ENCODE measurements at places on chromosomes 4 and X. TPM values are rescaled to one million over a fixed set of nuclear protein-coding genes. Genes with fewer than 3 reads are reported as not detected.

- no peaks in the 10 kb centered on the region for H3K4me1 ChIP-seq
- no peaks in the 10 kb centered on the region for H3K36me3 ChIP-seq
- DNase-seq = no peak
- no peak overlapping the region for H3K27ac ChIP-seq
Observed at GRCh38 chrX:138742217-138742616, 30.7 kb upstream of the FGF13 start.

DNA sequence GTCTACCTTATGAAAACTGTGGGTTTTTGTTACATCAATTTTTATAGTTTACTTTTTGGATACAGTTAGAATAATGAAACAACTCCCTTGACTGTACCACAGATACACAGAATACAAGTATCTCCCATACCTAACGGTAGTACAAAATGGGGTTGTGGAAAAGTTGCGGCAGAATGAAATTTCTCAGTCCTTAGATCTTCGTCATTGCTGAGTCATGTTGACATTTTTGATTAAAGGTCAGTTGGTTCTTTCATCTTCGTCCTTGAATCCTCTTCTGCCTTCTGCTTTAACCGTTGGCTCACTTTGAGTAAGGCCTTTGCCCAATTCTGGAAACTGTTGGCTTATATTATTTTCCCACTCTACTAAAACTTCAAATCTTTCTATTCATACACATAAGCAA is 75.6 kb downstream of the TRIML1 start:
- no peak overlapping the region for H3K27ac ChIP-seq
- no peaks in the 10 kb centered on the region for H3K36me3 ChIP-seq
- DNase-seq = no peak
- no peaks in the 10 kb centered on the region for H3K4me1 ChIP-seq
- H3K4me3 ChIP-seq = no peak overlapping the region
- H3K27me3 ChIP-seq = no peaks in the 10 kb centered on the region

DNA sequence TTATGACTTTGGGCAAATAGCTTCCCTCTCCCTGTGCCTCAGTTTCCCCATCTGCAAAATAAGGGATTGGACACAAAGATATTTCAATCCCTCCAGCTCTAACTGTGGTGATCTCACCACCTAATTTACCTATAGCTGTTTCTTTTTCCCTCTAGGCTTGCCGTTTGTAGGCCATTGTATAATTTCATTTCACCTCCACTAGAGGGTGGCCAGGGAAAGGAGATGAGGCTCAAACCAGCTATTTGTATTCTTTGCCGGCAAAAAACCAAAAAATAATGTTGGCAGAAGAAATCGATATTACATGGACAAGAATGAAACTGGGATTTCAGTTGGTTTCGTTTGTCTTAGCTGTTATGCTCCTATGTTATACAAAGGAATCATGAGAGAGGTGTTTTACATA is 36.1 kb upstream of the DOCK11 start:
- DNase-seq = peak; percentile 34
- no peaks in the 10 kb centered on the region for H3K27me3 ChIP-seq
- H3K27ac ChIP-seq = no peak overlapping the region
- no peak overlapping the region for H3K4me3 ChIP-seq

Gene FAM184B
- total RNA-seq = not detected

DNA sequence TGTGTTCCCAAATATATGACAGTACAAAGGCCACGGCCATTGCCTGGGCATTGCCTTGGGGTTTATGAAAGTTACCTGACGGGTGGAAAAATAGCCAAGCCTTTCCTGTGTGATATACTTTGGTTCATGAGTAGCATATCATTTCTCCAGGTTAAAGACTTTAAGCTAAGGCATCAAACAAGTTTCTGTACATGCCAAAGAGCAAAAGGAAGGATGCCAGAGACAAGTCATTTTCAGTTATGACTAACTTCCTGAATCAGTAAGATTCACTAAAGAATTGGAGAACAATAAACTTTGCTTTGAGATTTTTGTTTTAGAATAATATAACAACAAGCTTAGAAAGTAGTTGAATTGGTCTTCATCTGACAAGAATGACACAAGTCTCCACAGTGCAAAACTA is 9.7 kb upstream of the GUF1 start:
- DNase-seq = no peak
- no peak overlapping the region for H3K4me3 ChIP-seq
- no peaks in the 10 kb centered on the region for H3K27me3 ChIP-seq
- no peaks in the 10 kb centered on the region for H3K36me3 ChIP-seq
- H3K27ac ChIP-seq = no peak overlapping the region
- no peaks in the 10 kb centered on the region for H3K4me1 ChIP-seq

DNA sequence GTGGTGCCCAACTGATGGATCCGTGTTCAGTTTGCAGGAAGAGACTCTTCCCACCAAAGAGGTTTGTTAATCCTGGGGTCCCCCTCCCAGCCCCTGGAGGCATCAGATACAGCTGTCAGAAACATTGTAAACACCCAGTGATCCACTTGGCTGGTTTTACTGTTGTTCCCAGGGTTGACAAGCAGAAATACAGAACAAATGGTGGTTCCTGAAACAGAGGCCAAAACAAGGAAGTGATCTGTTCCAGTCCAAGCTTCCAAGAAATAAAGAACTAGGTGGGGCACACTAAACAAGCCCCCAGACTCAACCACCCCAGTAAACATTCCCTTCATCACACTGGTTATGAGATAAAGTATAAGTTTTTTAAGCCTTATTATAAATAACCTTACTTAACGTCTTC is 1.4 kb downstream of the TMLHE start:
- H3K27ac ChIP-seq = peak overlapping the region; percentile 96
- no peaks in the 10 kb centered on the region for H3K36me3 ChIP-seq
- peak overlapping the region; percentile 83 for H3K4me3 ChIP-seq
- no peaks in the 10 kb centered on the region for H3K27me3 ChIP-seq

- H3K4me1 ChIP-seq = no peaks in the 10 kb centered on the region
- H3K4me3 ChIP-seq = no peak overlapping the region
- no peak overlapping the region for H3K27ac ChIP-seq
- no peaks in the 10 kb centered on the region for H3K36me3 ChIP-seq
Observed at GRCh38 chr4:109232681-109233080, 69.8 kb downstream of the COL25A1 start.

- H3K27me3 ChIP-seq = no peaks in the 10 kb centered on the region
- H3K4me3 ChIP-seq = no peak overlapping the region
- no peaks in the 10 kb centered on the region for H3K4me1 ChIP-seq
- H3K27ac ChIP-seq = no peak overlapping the region
- no peak for DNase-seq
- no peaks in the 10 kb centered on the region for H3K36me3 ChIP-seq
Observed at GRCh38 chr4:96193061-96193460, 353.2 kb downstream of the PDHA2 start.

DNA sequence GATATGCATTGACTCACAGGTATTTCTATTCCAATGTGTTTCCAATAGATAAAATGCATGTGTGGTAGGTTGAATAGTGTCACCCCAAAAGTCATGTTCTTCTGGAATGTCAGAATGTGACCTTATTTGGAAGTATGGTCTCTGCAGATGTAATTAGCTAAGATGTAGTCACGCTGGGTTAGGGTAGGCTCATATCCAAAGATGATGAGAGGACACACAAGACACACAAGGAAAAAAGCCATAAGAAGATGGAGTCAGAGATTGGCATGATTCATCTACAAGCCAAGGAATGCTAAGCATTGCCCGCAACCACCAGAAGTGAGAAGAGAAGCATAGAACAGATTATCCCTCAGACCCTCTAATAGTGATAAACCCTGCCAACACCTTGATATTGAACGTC is 17.5 kb downstream of the ZNF330 start:
- H3K4me3 ChIP-seq = no peak overlapping the region
- H3K36me3 ChIP-seq = peaks cover 5% of the 10 kb centered on the region
- H3K27ac ChIP-seq = no peak overlapping the region

- no peaks in the 10 kb centered on the region for H3K4me1 ChIP-seq
- no peak overlapping the region for H3K4me3 ChIP-seq
- DNase-seq = no peak
- H3K27me3 ChIP-seq = no peaks in the 10 kb centered on the region
- no peak overlapping the region for H3K27ac ChIP-seq
- no peaks in the 10 kb centered on the region for H3K36me3 ChIP-seq
Observed at GRCh38 chr4:122712782-122713181, 19.7 kb upstream of the BBS12 start.

DNA sequence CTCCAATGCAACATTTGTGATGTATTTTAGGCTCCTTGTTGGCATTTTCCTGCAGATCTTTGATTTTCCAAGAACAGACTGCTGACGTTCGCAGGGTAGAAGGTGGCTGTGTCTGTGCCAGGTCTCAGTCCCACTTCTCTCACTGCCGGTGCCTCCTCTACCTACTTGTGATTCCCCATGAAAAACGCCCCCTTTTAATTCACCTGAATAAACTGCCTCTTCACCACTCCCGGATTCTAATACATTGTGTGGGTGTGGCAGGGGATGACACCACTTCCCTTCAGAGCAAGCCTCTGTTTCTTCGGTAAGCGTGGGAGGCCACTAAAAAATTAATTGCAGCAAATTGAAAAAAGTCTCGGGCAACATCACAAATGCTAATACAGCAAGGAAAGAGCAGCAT is 96.1 kb upstream of the FAM9B start:
- DNase-seq = no peak
- no peaks in the 10 kb centered on the region for H3K36me3 ChIP-seq
- no peak overlapping the region for H3K27ac ChIP-seq
- H3K4me1 ChIP-seq = no peaks in the 10 kb centered on the region
- H3K27me3 ChIP-seq = no peaks in the 10 kb centered on the region

DNA sequence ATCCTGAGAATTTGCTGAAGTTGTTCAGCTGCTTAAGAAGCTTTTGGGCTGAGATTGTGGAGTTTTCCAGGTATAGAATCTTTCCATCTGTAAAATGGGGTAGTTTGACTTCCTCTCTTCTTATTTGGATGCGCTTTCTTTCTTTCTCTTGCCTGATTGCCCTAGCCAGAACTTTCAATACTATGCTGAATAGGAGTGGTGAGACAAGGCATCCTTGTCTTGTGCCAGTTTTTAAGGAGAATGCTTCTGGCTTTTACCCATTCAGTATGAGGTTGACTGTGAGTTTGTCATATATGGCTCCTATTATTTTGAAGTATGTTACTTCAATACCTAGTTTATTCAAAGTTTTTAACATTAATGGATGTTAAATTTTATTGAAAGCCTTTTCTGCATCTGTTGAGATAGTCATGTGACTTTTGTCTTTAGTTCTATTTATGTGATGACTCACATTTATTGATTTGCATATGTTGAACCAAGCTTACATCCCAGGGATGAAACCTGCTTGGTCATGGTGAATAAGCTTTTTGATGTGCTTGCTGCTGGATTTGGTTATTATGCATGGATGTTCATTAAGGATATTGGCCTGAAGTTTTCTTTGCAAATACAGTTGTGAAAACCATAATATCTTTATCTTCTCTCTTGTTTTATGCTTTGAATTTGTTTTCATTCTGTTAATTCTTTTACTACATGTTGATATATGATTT is 573.8 kb upstream of the NDST4 start:
- H3K27me3 ChIP-seq = no peaks in the 10 kb centered on the region
- DNase-seq = no peak
- H3K4me1 ChIP-seq = no peaks in the 10 kb centered on the region
- H3K4me3 ChIP-seq = no peak overlapping the region
- no peaks in the 10 kb centered on the region for H3K36me3 ChIP-seq

Gene HS3ST1
- 0.32 TPM for total RNA-seq

Gene SFRP2
- not detected for total RNA-seq

DNA sequence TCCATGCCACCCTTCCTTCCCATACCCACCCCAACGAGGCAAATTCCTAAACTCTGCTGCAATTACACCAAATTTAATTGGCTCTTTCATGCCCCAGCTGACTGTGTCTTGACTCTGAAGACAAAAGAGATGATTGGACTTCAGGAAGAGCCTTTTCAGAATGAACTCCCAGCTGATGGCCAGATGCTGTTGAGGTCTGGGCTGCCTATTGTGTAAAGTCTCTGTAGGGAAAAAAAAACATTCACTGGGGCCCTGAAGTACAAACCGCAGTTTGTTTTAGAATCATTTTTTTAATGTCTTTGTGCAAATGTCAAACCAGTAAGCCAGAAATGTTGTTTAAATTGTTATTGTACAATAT is 174.8 kb downstream of the HHIP start:
- H3K27me3 ChIP-seq = no peaks in the 10 kb centered on the region
- no peaks in the 10 kb centered on the region for H3K36me3 ChIP-seq
- no peaks in the 10 kb centered on the region for H3K4me1 ChIP-seq
- DNase-seq = no peak
